ENCODE measurements at places on chromosomes 7 and 10.
A peak's percentile ranks its signal among the peaks of the same experiment; 100 is the strongest.

GRCh38 chr7:90671571-90671970, 75.5 kb downstream of the CDK14 start:
- DNase-seq: no peak

DNA sequence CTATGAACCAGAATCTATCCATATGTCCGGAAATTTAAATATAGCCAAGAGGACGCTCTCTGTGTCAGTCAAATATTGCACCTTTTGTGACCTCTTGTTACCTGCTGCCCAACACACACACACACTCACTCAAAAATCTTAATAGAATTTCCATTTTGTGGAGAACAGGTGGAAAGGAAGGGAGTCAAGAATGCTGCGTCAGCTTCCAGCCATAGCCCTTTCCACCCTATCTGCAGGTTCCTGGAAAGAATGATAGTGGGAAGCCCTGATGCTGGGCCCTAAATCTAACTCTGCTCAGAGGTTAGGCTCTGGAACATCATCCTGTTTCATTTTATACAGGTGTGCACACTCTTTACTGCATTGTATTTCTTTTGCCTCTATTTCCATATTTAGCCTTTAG, 9.6 kb upstream of the GPNMB start:
- DNase-seq: no peak

GRCh38 chr10:87622314-87623004, 37.2 kb upstream of the PAPSS2 start:
- DNase-seq: no peak

- DNase-seq: no peak
Observed at GRCh38 chr7:111409714-111410422, 152.4 kb downstream of the IMMP2L start.

- no peak for DNase-seq
Observed at GRCh38 chr10:102046095-102046494, 9.9 kb downstream of the ARMH3 start.

- DNase-seq: no peak
Observed at GRCh38 chr7:33982425-33982786, 77.1 kb downstream of the BMPER start.

GRCh38 chr7:29464753-29465152, 98.9 kb upstream of the PRR15 start:
- no peak for DNase-seq

GRCh38 chr7:101097561-101097960, 12.3 kb downstream of the TRIM56 start:
- no peak for DNase-seq

GRCh38 chr10:67884842-67885670, 600 bp downstream of the SIRT1 start:
- peak; percentile 58 for DNase-seq

DNA sequence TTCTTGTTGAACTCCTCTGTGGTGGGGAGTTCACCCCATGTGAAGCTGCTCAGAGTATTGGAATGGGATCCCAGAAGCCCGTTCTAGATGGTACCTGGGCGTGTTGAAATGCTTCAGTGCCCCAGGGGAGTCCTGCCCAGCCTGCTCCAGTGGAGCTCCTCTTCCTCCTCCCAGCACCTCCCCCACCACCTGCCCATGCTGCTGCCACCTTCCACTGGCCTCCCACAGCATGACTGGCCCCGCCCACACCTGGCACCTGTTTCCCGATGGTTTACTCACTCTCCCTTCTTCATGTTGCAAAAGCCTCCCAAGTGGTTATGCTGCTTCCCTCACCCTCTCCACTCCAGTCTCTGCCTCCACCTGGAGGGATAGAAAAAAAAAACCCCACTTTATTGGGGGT, 32.2 kb upstream of the PCBD1 start:
- no peak for DNase-seq

DNA sequence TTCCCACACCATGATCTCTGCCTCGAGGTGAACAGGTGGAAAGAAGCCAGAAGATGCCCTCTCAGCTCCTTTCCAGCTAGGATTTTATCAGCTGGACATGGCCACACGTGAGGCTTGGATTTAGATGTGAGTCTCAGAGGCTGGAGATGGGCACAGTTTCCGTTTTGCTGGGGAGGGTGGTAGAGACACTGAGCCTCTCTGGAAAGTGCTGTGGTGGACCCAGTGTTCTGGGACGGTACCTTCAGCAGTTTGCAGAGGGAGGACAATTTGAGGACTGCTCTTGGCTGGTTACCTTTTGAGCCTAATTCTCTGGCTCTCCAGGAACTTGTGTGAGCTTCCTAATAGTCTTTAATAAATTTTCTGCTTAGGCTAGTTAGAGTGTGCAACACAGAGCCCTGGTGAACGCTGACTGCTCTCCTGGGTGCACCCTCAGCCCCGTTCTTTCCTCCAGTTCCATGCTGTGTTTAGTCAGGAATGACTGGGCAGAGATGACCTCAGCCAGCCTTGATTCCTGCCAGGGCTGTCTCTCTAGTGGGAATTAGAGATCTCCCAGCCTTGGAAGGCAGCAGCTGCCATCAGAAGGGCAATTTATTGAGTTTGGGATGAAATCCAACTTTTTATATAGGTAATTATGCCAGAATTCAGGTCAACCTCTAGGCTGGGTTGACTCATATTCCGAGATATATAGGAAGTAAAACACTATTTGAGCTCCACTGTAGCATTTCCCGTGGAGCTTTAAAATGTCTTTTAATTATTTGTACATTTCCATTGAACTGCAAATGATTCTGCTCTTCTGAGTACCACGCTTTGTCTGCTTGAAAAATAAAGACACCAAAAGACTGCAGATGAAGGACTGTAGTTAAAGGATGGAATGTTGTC, 103.9 kb downstream of the GATA3 start:
- no peak for DNase-seq

DNA sequence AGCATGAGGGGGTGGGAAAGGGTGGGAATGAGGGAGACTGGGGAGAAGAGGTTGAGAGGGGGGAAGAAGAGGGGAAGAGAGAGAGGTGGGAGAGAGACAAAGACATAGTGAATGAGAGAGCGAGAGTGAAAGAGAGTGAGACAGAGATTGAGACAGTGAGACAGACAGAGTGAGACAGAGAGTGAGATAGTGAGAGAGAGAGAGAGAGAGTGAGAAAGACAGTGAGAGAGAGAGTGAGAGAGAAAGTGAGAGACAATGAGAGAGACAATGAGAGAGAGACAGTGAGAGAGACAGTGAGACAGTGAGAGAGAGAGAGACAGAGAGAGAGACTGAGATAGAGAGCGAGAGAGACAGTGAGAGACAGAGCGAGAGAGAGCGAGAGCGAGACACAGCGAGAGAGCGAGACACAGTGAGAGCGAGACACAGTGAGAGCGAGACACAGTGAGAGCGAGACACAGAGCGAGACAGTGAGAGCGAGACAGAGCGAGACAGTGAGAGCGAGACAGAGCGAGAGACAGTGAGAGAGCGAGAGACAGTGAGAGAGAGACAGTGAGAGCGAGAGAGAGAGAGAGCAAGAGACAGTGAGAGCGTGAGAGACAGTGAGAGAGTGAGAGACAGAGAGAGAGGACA, 10.1 kb downstream of the TMEM243 start:
- no peak for DNase-seq

DNA sequence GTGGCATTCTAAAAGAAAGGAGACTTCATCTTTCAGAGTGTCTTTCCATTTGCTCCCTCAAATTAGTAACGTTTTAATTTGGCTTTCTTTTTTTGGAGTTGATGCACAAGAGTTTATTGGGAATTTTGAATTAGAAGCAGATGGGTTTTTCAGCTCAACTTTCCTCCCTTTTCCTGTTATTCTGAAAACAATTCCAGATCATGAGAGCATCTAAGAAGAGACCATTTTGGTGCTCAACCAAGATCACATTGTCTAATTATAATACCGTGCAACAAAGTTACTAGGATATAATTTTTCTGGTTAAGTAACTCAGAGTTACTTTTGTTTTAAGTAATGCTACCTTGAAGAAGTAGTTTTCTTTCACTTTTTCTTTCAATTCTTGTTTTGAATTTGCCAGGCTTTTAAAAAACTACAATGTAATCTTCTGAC, 396.6 kb upstream of the KLF6 start:
- no peak for DNase-seq

DNA sequence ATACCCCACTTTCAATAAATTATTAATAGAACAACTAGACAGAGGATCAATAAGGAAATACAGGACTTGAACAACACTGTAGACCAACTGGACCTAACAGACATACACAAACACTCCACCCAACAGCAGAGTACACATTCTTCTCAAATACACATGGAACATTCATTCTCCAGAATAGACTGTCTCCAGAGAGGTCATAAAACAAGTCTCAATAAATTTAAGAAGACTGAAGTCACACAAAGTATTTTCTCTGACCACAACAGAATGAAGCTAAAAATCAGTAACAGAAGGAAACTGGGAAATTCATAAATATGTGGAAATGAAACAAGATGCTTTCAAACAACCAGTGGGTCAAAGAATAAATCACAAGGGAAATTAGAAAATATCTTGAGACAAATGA, 119.8 kb downstream of the SMURF1 start:
- DNase-seq: no peak

DNA sequence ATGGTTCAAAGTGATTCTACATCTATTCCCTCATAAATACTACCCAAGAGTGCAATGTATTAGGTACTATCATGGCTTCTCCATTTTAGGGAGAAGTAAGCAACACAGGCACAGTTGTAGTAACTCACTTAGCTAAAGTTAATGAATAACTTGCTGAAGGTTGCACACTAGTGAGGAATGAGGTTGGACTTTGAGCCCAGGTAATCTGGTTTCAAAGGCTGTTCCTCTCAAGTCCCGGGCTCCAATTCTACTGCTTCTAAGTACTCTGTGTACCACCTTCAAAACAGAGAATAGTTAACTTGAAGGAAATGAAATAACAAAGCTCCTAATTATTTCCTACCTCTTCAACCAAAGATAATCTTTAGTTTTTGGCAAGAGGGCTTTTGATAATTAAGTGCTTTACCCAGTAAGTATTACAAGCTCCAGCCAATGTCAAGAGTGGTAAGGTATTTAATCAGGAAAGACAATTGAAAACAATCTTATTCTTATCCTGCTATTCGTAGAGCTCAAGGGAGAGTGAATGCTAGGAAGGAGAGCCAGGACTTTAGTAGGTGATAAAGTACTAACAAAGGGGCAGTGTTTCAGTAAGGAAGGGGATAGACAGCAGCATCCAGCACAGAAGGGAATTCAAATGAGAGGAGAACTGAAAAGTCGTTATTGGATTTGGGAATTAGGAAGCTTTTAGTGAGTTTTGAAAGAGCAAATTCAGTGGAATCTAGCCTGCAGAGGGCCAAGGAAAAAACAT, 158.2 kb upstream of the PTPRZ1 start:
- no peak for DNase-seq

- DNase-seq: no peak
Observed at GRCh38 chr10:17046989-17047388, 82.6 kb downstream of the CUBN start.

DNA sequence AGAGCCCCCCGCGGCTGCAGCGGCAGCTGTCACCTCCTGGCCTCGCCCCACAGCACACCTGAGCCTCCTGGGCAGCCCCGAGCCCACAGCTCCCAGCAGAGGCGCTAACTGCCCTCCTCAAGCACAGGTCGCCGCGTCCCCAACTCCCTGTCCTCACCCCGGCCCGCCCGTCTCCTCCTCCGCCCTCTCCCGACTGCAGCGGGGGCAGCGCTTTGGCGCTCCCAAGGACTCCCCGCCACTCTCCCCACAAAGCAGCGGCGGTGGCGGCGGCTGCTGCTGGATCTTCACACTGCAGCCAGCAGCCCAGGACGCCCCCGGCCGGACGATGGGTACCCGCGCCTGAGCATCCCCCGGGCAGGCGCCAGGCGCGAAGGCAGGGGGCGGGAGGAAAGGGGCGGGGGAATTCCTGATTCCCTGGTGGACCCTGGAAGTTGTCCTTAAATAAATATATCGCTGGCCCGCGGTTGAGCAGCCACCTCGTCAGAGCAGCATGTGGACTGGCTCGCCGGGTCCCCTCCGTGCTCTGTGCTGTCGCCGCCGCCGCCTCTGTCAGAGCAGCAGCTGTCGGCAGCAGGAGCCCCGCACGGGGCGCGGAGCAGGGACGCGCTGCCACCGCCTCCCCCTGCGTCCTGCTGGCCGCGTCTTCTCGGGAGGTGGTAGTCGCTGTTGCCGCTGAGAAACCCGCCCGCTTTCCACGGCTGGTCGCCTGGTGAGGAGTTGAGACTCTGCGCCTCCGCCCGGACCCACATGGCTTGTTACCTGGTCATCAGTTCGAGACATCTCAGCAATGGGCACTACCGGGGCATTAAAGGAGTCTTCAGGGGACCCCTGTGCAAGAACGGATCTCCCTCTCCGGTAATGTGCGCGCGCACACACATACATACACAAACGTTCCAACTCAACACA, at the start of gene ZNF804B:
Gene ZNF804B, plus strand, starts transcription at position 471 of the 906 bp plus-strand sequence. Its CDS starts 277 bp downstream, at position 748.
- peak; percentile 4 for DNase-seq

DNA sequence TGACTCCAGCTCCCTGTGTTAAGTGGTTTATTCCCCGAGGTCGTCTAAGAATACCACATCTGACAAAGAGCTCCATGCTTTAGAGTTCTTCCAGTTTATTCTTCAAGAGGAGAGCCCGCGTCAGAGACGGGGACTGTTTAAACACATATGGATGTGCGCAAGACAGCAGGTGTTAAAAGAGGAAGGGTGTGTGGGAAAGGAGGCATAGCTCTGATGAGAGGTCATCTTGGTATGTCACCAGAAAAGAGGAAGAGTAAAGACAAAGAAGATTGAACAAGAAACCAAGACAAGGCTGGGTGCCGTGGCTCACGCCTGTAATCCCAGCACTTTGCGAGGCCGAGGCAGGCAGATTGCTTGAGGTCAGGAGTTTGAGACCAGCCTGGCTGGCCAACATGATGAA, 258.7 kb downstream of the CCDC3 start:
- no peak for DNase-seq

GRCh38 chr7:137915266-137915665, 68.5 kb upstream of the DGKI start:
- DNase-seq: no peak

DNA sequence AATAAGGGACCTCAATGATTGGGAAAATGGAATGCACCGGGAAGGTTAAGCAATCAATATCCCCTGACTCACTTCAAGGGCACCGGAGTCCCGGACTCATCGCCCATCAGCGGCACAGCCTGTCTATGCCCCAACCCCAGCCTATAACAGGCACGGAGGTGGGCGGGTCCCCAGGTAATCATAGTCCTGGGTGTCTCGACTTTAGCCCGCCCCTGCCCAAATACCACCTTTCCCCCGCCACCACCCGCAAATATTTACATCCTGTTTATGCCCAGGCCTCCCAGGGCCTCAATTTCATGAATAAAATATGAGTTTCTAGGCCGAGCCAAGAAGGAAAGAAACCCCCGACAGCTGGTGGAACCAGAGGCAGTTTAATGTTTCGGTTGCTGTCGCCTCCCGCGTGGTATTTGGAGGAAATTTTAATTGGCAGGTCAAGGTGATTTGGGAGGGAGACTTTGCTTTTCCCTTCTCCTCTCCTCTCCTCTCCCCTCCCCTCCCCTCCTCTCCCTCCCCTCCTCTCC, 15.6 kb upstream of the RFC2 start:
- peak; percentile 55 for DNase-seq

DNA sequence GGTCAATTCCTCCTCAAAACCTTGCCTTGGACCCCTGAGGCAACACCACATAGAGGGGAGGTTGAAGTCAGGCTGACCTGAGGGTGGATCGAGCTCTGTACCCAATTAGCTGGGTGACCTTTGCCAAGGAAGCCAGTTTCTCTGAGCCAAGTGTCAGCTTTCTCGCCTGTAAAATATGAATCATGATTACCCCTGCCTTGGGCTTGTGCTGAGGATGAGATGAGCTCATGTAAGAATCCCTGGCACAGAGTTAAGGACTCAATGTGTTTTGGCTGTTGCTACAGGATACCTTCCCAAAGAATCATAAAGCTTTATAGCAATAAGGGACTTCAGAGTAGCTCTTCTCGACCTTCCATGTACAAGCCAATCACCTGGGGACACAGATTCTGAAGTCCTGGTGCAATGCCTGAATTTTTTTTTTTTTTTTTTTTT, 43.5 kb upstream of the CACUL1 start:
- DNase-seq: no peak

- DNase-seq: no peak
Observed at GRCh38 chr7:65382452-65382851, 8.8 kb downstream of the ZNF92 start.
